ENCODE measurements at places on chromosomes 16 and 17.

GRCh38 chr17:30476726-30477082, 504 bp upstream of the GOSR1 start:
- peak; percentile 10 for DNase-seq

DNA sequence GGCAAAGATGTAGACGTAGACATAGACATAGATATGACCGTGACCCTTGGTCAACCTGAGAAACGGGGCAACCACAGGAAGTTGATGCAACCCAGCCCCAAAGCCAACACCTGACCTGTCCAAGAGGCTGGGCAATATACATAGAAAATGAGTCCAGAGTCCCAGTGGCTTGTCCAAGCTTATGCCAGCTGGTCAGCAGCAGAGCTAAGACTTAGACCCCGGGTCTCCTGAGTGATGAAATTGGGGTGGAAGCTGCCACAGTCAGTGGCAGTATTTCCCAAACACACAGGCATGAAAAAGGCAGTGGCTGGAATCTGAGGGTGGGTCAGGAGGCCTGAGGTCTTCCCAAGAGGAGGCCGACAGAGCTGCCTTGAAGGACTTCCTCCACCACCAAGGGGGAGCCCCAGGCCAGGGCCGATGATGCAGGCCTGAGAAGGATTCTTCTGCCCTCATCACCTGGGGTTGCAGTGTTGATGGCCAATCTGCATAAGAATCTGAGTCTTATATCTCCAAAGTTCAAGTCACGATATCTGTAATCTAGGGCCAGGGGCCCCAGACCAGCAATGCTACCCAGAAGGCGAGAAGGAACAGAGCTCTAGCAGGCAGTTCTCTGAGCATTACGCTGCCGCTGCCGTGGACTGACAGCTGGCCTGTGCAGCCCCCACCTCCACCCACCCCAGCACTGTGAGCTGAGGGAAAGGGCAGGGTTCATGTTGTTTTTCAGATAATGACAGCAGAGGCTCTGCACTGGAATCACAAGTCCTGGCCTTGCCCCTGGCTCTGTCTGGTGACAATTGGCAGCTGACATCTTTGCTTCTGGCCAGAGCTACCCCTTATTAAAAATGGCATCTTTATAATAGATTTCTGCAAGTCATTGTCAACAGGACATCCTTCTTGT, 72.7 kb downstream of the GNAO1 start:
- DNase-seq: no peak

- DNase-seq: peak; percentile 89
Observed at GRCh38 chr17:44900894-44901293, 1.6 kb upstream of the EFTUD2 start.

DNA sequence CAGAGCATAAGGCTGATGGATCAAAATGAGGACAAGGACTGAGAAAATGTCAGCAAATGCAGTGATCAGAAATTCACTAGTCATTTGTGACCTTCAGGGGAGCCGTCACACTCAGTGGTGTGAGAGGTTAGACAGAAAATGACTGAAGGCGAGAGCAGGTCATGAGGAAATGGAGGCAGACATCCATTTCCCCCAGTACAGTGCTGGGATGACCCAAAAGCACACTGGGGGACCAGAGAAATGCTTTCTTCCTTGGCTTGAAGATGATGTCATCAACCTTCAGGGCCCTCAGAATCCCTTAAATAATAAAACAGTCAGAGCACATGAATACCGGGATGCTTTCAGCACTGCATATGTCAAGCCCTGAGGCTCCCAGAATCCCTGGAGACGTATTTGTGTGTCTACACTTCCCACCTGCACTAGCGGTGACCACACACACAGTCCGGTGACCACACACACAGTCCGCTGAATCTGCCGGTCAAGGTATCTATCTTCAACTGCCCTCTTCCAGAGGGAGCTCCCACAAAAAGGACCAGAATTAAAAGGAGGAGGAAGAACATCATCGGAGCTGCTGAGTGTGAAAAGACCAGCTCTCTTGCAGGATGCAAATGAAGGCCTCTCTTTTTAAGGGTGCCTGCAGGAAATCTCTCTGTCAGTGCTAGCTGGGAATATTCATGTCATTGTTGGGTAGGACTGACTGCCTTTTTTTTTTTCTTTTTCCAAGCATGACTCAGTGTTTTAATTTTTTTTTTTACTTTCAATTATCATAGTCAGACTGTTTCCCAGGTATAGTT, 8.2 kb downstream of the UBE2O start:
- DNase-seq: peak; percentile 22

- DNase-seq: no peak
Observed at GRCh38 chr16:28532940-28533647, 5.7 kb downstream of the NUPR1 start.

GRCh38 chr16:75065521-75066149, 50.9 kb downstream of the LDHD start:
- DNase-seq: no peak

GRCh38 chr16:22624800-22625533, 114.3 kb downstream of the NPIPB5 start:
- DNase-seq: no peak

GRCh38 chr16:66911112-66911511, 7.6 kb downstream of the CDH16 start:
- DNase-seq: no peak

- no peak for DNase-seq
Observed at GRCh38 chr16:18852647-18853046, 51.3 kb upstream of the ARL6IP1 start.

GRCh38 chr16:59385959-59386358, 651.8 kb upstream of the GOT2 start:
- peak; percentile 82 for DNase-seq

DNA sequence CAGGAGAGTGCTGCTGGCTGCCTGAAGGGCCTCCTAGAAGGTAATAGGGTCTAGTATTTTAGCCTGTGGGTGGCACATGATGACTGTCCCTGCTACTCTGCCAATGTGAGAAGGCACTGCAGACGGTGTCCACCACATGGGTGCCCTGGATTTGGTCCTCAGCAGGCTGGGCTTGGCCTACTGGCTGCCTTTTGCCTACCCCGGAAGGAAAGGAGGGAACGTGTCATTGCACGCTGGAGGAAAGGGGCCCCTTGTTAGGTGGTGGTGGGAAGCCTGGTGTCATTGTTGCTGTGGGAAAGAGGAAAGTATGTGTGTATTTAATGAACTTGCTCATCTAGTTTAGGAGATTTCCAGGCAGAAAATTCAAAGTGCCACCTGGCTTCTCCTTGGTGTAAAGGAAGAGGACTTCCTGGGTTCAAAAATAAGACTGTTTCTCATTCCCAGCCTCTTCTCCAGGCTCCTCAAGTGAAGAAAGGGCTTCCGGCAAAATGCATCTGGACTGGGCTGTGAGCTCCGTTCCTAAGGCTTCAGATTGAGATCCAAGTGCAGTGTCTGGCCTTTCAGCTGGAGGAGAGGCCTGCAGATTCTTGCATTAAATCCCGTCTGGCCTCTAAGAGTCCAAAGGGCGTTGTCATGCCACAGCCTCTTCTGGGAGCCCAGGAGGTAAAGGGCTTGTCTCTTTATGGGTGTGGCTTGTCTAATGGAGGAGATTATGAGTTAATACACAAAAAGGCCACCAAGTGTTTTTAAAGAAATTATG, 55.1 kb downstream of the RPTOR start:
- peak; percentile 30 for DNase-seq

DNA sequence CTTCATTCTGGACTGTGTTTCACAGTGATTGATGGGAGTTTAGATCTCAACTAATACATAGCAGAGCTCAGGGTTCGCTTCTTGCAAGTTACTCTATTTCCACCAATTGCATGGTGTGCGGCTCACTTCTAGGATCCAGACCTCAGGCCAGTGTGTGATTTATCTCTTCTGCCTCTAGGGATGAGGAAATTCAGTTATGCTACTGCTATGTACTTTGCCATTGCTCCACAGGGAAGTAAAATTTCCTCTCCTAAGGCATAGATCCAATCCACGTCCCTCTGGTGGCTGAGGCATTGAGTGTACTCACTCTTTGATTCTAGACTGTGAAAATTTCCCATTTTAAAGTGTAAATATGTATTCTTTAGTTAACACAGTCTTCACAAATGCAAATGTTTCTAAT, 214.1 kb downstream of the HS3ST3B1 start:
- peak; percentile 14 for DNase-seq

GRCh38 chr17:43354371-43354770, 44.4 kb upstream of the ARL4D start:
- no peak for DNase-seq

GRCh38 chr16:4572715-4573114, 16.6 kb downstream of the C16orf96 start:
- no peak for DNase-seq

GRCh38 chr17:74763565-74764387, 12.4 kb downstream of the NAT9 start:
- no peak for DNase-seq

DNA sequence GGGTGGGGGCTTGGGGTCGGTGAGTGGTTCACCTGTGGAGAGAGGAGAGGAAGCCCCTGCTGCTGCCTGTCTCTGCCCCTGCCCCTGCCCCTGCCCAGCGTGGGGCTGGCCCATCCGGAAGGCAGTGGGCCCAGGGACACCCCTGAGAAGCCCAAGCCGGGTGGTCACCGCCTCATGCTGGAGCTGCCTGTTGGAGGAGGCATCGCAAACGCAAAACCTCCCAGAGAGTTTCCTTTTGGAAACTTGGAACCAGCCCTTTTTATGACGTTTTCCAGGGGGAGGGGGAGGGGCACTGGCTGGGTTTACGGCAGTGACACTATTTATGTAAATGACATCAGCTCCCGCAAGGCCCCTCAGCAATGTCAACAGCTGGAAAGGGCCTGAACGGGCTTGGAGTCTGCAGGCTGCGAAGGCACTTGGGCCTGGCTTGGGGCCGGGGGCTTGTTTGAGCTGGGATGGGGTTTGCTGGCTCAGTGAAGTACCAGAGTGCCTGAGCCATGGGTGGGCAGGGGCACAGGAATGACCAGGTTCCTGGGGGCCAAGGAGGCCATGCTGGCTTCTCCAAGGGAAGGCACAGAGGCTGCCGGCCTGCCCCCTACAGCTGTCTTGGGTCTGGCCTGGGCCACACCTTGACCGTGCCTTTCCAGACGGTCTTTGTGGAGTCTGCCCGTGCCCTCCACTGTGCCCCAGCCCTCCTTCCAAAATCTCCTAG, 219.5 kb downstream of the NTN1 start:
- peak; percentile 56 for DNase-seq

- DNase-seq: no peak
Observed at GRCh38 chr16:55040366-55041086, 109.9 kb downstream of the IRX5 start.

DNA sequence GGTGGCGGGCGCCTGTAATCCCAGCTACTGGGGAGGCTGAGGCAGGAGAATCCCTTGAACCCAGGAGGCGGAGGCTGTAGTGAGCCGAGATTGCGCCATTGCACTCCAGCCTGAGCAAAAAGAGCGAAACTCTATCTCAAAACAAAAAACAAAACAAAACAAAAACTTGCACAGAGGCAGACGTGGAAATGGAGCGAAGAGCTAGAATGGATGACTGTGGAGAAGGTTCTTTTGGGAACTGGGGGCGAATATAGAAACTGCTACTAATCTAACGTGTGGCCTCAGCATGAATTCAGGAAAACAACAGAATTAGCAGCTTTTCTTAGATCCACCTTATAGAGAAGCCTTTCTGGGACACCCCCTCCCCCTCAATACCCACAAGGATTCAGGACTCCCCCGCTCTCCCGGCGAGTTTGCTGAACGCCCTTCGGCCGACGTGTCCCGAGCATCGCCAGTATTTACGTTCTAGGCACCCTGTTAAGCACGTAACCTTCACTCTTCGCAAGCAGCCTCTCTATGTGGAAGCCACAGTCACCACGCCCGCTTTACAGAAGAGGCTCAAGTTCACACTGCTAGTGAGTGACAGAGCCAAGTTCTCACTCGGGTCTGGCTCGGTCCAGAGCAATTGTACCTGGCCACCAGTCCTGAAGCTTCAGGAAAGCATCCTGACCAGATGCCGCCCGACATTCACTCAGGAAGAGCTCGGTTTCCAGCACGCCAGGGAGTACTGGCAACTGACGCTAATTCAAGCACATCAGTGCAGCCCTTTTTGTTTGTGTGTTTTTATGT, 13.3 kb upstream of the ABR start:
- no peak for DNase-seq

- no peak for DNase-seq
Observed at GRCh38 chr16:12081048-12081404, 104.5 kb downstream of the SNX29 start.

DNA sequence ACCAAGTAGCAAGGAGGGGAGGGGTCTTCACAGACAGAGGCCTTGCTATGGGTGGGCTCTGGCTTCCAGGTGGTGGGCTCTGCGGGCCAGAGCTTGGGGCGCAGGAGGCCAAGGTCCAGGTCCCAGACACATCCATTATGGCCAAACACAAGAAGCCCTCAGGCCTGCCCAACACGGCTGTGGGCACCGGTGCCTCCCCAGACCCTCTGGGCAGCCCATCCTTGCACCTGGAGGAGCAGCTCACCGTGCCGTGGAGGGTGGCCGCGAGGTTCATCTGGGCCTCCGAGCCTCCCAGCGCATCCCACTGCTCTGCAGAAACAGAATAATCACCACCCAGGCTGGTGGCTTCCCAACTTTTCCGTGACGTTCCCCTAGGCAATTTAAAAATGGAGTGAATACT, 55.9 kb downstream of the TBC1D16 start:
- DNase-seq: no peak

- DNase-seq: no peak
Observed at GRCh38 chr16:17294856-17295255, 175.9 kb downstream of the XYLT1 start.

GRCh38 chr16:75423723-75424104, 9.6 kb downstream of the CFDP1 start:
- DNase-seq: no peak

GRCh38 chr17:72714357-72714966, 378.0 kb downstream of the SLC39A11 start:
- DNase-seq: no peak

DNA sequence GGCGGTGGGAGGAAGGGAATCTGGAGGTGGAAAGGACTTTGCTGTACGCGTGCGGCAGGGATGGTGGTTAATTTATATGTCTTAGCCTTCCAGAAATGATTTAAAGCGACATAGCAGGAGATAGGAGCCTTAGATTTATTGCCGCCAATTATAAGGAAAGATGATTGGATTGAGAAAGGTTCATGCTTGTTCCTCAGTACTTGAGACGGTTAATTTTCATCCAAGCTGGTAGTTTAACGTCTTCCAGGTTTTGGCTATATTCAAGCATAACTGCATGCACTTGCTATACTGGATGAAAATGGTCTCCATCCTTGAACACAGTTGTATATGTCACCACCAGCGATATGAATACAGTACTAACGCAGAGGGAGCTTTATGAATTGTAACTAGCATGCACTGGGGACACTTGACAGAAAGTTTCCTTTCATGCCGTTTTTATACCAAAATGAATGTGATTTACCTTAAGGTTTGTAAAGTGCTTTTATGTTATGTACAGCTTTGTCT, 610 bp upstream of the PEX12 start:
- DNase-seq: no peak
